ENCODE measurements at places on chromosomes 5 and 9.

DNA sequence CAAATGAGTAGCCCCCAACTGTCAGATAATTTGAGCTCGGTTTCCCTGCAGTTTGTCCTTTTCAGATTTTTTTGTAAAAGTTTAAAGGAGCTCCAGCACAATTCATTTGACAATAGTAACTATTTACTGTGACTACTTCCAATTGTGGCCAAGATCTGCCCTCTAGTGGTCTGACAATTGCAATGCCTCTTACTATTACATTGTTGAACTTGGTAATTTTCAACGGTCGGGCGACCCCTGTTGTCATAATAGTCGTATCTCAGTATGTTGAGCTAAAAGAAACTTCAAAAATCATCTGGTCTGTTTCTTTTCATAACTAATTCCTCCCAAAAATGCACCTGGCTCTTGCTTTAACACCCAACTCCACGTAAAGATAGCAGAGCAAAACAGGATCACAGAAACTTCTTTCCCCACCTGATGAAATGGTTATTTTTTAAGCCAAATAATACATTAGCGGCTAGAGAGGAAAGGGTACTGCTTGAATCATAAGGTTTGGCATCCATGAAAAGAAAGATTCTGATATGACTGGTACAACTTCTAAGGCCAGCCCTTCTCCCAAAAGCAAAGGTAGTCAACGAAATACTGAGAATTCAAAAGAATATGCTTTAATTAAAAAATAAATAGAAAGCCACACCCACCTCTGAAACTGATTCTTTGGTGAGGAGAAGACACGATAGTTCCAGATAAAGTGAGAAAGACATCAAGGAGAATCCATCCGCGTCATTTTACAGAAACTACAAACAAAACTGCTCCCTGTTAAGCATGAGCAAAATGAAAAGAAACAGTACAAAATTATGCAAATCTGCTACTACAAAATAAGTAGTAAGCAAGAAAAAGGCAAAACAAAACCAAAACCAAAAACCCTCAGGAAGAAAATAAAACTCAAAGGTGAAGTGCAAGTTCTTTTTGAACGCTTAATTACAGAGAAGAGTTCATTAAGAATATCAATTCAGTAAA is 76.9 kb upstream of the HTR4 start:
- DNase-seq = peak; percentile 89

DNA sequence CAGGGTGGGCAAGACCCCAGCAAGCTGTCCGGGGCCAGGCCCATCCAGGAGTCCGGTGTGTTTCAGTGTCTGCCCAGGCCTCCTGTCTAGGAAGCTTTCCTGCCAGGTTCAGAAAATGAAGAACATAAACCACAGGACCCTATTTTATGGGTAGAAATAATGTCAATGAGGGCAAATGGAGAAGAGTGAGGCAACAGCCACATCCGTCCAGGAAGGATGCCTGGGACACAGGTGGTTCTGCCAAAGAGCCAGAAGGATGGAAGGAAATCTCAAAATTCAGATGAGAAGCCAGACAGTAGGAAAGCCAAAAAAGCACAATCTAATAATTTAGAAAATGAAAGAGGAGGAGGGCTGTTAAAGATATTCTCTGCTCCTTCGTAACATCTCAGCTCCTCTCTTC is 262.3 kb downstream of the AUH start:
- no peak for DNase-seq

- DNase-seq = no peak
Measured at GRCh38 chr5:167966979-167967378, 324.5 kb upstream of the WWC1 start.

DNA sequence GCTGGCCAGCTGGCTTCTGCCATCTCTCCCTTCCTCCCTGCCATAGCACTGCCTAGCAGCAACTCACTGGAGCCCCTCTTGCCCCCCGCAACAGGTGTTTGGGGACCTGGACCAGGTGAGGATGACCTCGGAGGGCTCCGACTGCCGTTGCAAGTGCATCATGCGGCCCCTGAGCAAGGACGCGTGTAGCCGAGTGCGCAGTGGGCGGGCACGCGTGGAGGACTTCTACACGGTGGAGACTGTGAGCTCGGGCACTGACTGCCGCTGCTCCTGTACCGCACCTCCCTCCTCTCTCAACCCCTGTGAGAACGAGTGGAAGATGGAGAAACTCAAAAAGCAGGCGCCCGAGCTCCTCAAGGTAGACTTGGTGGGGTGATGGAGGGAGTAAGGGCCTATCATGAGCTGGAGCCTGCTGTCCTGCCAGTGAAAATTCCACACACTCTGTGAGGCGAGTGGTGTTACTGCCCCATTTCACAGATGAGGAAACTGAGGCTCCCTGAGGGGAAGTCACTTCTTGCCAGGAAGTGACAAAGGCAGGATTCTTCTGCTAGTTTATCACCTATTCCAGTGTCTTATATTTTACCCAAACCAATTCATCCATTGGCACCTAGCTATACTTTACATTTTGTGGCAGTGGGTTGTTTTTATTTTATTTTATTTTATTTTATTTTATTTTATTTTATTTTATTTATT is 10.1 kb downstream of the OLFML2A start:
- DNase-seq = peak; percentile 4

- no peak for DNase-seq
Measured at GRCh38 chr5:158465086-158465972, 606.4 kb upstream of the CLINT1 start.

- no peak for DNase-seq
Measured at GRCh38 chr5:91703128-91703527, 320.0 kb upstream of the ARRDC3 start.

DNA sequence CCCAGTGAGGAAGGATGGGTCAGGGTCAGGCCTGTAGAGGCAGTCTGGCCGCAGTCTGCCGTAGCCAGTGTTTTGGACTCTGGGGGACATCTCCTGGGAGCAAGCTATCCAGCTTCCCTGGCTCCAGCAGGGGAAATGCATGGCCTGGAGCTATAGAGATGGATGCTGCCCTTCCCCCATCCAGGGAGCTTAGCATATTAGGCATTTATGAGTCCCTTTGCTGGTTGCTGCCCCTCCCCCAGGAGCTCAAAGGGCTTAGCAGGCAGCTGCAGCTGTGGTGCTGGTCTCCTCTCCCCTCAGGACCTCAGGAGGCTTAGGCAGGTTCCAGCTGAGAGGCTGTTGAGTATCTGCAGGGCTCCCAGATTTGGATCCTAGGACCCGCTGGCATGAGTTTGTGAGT is 1158.7 kb downstream of the DTWD2 start:
- DNase-seq = no peak

DNA sequence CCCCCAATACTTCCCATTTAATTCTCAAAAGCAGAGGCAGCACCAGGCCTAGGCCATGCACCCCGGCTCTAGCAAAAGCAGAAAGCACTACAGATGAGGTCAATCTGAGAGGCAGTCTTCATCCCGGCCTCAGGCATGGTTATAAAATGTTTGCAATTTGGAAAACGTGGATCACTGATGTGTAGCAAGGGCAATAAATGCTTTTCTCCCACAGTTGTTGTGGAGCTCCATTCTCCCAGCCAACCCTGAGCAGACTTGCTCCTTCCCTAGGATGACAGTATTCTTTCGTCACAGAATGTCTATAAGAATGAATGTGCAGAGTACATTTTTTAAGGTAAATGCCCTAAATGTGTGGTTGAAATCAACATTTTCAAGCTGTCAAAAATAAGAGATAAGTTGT is 157.3 kb upstream of the DAPK1 start:
- DNase-seq = no peak

DNA sequence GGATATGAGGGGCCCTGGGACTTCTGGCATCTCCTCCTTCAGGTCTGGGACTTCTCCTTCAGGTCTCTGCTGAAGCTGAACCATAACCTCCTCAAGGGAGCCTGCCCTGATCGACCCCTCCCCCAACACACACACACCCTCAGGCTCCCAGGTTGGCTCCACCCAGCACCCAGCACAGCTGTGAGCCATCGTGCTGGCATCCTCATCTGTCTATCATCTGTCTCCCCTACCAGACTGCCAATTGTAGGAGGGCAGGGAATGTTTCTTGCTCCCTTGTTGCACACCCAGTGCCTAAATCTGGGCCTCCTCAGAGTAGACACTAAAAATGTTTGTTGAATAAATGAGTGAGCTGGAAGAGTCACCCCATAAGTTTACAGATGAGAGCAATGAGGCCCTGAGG is 71.4 kb downstream of the LRSAM1 start:
- DNase-seq = no peak

DNA sequence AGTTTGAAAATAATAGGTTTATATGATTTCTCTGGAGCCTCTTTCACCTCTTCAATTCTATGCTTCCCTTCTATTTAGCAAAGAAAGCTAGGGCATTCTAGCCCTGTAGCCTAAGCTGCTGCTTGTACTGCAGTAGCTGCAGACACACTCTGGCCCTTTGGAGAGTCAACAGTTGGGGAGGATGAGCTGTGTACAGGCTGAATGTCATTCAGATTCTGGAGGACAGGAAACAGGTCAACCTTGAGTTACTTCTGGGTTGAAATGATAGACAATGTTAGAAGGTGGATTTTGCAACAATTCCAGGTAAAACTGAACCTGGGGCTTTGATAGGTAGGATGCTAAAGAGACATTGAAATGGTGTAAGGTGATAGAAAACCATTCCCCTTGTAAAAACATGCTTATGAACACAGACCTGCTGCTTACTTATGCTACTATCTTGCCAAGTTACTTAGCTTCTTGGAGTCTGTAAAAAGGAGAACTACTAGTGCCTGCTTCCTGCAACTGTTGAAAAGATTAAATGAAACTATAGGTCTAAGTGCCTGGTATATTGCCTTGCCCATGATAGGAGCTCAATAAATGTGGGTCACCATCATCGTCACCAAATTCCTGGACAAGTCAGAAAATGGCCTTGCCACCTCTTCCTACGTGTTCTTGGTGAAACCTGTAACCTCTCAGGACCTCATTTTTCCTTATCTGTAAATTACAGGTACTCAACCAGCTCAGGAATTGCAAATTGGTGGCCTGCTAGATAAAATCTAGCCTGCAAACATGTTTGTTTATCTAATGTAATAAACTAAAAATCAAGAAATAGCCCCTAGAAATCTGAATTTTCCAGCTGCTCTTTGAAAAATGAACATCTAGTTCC is 83.7 kb downstream of the GALNT10 start:
- no peak for DNase-seq

DNA sequence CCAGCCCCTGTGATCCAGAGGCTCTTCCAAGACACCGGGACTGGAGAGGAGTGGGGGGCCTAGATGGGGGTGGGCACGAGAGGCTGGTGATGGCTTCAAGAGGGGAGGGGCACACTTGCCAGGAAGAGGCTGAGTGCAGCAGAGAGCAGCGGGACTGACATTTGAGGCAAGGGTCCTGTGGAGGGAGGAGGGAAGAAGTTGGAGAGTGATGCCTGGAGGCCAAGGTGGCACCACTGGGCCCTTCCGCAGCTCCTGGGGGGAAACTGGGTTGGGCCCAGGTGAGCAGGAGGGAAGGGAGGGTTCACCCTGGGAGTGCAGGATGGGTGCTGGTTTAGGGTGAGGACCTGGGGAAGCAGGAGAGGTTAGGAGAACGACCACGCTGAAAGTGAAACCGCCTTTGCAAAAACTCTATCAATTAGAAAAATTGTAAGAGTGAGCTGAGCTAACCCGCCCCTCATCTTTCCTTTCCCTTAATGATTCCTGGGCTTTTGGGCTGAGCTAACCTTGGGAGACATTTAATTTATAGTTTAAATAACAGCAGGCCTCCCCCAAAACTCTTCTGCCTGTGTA is 26.2 kb downstream of the ABO start:
- DNase-seq = no peak

DNA sequence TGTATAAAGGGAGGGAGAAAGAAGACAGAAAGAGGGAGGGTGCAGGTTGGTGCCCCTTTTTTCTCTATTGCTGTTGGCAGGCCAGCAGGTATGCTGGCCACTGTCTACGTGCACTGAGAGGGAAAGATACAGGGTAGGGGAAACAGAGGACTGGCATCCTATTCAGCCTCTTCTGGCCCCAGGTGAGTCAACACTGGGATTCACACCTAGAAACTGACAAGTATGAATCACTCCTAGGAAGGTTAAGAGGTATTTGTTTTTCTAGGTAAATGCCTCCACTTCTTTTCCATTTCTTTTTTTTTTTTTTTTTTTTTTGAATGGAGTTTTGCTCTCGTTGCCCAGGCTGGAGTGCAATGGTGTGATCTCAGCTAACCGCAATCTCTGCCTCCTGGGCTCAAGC is 2.8 kb upstream of the UBAP1 start:
- no peak for DNase-seq

GRCh38 chr9:6639622-6640021 is 5.9 kb downstream of the GLDC start:
- no peak for DNase-seq

- DNase-seq = no peak
Measured at GRCh38 chr5:31247381-31247780, 53.9 kb downstream of the CDH6 start.

GRCh38 chr5:133083901-133084300 is 32.1 kb downstream of the HSPA4 start:
- DNase-seq = no peak

- no peak for DNase-seq
Measured at GRCh38 chr5:178230879-178231538, 1.6 kb downstream of the PHYKPL start.

GRCh38 chr5:172760959-172761358 is 10.0 kb downstream of the DUSP1 start:
- no peak for DNase-seq

DNA sequence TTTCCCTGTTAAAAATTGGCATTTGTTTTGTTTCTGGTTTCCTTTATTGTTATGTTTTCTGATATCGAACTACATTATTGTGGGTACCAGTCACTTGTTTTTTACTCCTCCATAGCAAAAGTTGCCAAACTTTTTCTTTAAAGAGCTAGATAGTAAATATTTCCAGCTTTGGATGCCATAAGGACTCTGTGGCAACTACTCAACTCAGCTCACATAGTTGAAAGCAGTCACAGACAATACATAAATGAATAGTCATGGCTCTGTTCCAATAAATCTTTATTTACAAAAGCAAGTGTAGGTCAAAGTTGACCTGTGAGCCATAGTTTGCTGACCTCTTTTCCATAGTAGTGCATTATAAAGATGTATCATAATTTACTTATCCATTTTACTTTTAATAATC is 305.0 kb downstream of the RASEF start:
- DNase-seq = no peak

- DNase-seq = no peak
Measured at GRCh38 chr9:97763874-97764273, 66.7 kb upstream of the XPA start.

All from head of caudate nucleus (tissue), 42 donors.